Aorta (tissue), 5 donors: ENCODE measurements at places on chromosomes 2 and 18. TPM values are rescaled to one million over a fixed set of nuclear protein-coding genes. Genes with fewer than 3 reads are reported as not detected.

GRCh38 chr2:55786280-55786679, 92.6 kb upstream of the PNPT1 start:
- H3K36me3 ChIP-seq, result no peaks in the 10 kb centered on the region
- DNase-seq, result no peak
- H3K4me1 ChIP-seq, result no peaks in the 10 kb centered on the region
- H3K27me3 ChIP-seq, result no peaks in the 10 kb centered on the region
- no peak overlapping the region for H3K4me3 ChIP-seq

DNA sequence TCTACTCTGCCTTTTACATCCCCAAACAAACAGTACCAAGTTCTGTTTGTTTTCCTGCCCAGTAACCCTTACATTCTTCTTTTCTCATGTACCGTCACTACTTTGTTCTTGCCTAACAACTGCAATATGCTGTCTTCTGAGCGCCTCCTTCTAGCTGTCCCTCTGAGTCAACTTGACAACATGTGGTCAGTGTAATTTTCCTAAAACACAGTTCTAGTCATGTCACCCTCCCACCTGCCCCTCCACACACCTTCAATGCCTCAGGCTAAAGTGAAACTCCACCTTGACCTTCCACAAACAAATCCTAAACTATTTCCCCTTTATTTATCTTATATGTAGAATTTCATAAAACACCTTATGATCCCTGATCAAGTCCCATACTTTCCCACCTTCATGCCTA, 124.6 kb upstream of the CD302 start:
- H3K36me3 ChIP-seq, result no peaks in the 10 kb centered on the region
- no peaks in the 10 kb centered on the region for H3K4me1 ChIP-seq
- no peak for DNase-seq
- H3K27me3 ChIP-seq, result no peaks in the 10 kb centered on the region
- H3K27ac ChIP-seq, result no peak overlapping the region

The CDK5R2 gene
- not detected for total RNA-seq

The SLC9A4 gene
- 0.15 TPM for total RNA-seq

The CNTNAP5 gene
- not detected for total RNA-seq
